ENCODE measurements at places on chromosomes 5 and 9. TPM values are rescaled to one million over a fixed set of nuclear protein-coding genes. Genes with fewer than 3 reads are reported as not detected.

C5orf52 gene
- not detected for polyA plus RNA-seq

C9orf72 gene
- polyA plus RNA-seq = 6.1 TPM

FOXD1 gene
- 73.9 TPM for polyA plus RNA-seq

ZNF300 gene
- polyA plus RNA-seq = 3.5 TPM

AGXT2 gene
- not detected for polyA plus RNA-seq

MARCOL gene
- not detected for polyA plus RNA-seq

SURF2 gene
- polyA plus RNA-seq = 46.8 TPM

IL31RA gene
- polyA plus RNA-seq = 0.24 TPM

HEMGN gene
- not detected for polyA plus RNA-seq

GABRA1 gene
- polyA plus RNA-seq = not detected

ARHGEF39 gene
- 4.9 TPM for polyA plus RNA-seq

UQCRQ gene
- polyA plus RNA-seq = 510 TPM

SH3TC2 gene
- polyA plus RNA-seq = 1.1 TPM

GALNT12 gene
- 7.4 TPM for polyA plus RNA-seq

CORO2A gene
- 2.3 TPM for polyA plus RNA-seq

OR1L6 gene
- not detected for polyA plus RNA-seq

CTNNAL1 gene
- polyA plus RNA-seq = 32.8 TPM

LOX gene
- polyA plus RNA-seq = 36.3 TPM

GPR150 gene
- polyA plus RNA-seq = 0.06 TPM

GPSM1 gene
- 26.7 TPM for polyA plus RNA-seq

GABRG2 gene
- not detected for polyA plus RNA-seq

SCGB3A2 gene
- polyA plus RNA-seq = not detected

SLC6A18 gene
- polyA plus RNA-seq = not detected

BAAT gene
- 0.02 TPM for polyA plus RNA-seq

S1PR3 gene
- polyA plus RNA-seq = 2.9 TPM

PCDHGB4 gene
- 0.64 TPM for polyA plus RNA-seq

LHX3 gene
- polyA plus RNA-seq = not detected

FCN2 gene
- not detected for polyA plus RNA-seq

IFNA21 gene
- not detected for polyA plus RNA-seq

PDCD1LG2 gene
- 19.4 TPM for polyA plus RNA-seq

PCDHB4 gene
- 0.36 TPM for polyA plus RNA-seq

EIF4E1B gene
- polyA plus RNA-seq = not detected

IL3 gene
- not detected for polyA plus RNA-seq

SHISAL2B gene
- not detected for polyA plus RNA-seq

Measured in SK-N-SH (cell line).